ENCODE measurements at places on chromosomes 2 and 18. TPM values are rescaled to one million over a fixed set of nuclear protein-coding genes. Genes with fewer than 3 reads are reported as not detected.

DNA sequence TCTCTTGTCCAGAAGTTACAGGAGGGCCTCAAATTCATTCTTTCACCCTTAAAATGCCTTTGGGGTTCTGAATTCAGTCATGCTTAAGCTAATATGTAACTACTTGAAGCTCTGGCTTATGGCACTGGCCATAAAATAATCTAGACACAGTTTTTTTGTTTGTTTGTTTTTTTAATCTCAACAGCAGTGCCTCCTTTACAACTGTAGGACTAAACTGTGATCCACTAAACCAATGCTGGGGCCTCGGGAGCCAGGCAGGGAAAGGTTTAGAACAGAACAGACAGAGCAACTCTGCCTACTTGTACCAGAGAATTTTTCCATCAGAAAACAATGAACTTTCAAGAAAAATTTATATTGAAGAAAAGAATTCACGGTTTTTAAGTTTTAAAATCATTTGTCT is 1.7 kb downstream of the STAM2 start:
- DNase-seq, result no peak

GRCh38 chr2:121038431-121038830 is 246.6 kb downstream of the TFCP2L1 start:
- no peak for DNase-seq

TDRD15 gene
- total RNA-seq, result not detected

SRD5A2 gene
- total RNA-seq, result not detected

All from astrocyte (in vitro differentiated cells and primary cell).